SK-MEL-5 (cell line): ENCODE measurements at places on chromosomes 5 and 9.

GRCh38 chr9:127066851-127067136, 55.6 kb downstream of the ANGPTL2 start:
- DNase-seq: no peak

GRCh38 chr5:91024727-91025126, 358.4 kb downstream of the ARRDC3 start:
- no peak for DNase-seq

- no peak for DNase-seq
These were observed 11.0 kb upstream of the INSYN2B start for GRCh38 chr5:169991115-169991869.

DNA sequence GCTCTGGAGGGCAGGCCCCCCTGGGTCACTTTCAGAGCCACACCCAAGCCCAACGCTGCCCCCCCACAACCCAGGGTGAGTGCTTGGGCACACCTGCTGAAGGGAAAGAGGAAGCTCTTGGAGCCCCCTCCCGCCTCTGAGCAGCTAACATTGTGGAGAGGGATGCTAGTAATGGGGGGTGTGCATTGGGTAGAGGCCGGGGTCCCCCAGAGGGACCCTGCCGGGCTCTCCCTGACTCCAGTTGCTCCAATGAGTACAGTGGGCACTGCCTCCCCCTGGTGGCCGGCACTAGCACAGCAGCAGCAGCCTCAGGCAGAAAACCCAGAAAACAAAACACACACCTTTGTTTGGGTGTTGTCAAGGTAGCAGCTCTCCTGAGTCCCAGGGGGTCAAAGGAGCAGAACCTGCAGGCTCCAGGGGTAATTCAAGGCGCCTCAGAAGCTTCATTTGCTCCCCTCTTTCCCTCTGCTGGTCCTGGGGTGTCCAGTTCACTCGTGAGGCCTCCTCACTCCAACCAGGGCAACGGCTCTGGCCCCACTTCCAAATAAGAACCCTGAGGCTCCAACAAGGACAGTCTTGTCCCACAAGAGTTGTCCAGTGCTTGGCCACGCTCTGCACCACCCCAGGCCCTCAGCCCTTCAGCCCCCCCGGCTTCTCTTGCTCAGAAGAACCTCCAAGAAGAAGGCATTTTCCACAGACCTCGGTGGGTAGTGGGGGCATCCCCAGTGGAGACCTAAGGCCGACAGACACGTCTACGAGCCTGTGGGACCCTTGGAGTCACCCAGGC, 16.1 kb downstream of the GBGT1 start:
- DNase-seq: peak; percentile 62

DNA sequence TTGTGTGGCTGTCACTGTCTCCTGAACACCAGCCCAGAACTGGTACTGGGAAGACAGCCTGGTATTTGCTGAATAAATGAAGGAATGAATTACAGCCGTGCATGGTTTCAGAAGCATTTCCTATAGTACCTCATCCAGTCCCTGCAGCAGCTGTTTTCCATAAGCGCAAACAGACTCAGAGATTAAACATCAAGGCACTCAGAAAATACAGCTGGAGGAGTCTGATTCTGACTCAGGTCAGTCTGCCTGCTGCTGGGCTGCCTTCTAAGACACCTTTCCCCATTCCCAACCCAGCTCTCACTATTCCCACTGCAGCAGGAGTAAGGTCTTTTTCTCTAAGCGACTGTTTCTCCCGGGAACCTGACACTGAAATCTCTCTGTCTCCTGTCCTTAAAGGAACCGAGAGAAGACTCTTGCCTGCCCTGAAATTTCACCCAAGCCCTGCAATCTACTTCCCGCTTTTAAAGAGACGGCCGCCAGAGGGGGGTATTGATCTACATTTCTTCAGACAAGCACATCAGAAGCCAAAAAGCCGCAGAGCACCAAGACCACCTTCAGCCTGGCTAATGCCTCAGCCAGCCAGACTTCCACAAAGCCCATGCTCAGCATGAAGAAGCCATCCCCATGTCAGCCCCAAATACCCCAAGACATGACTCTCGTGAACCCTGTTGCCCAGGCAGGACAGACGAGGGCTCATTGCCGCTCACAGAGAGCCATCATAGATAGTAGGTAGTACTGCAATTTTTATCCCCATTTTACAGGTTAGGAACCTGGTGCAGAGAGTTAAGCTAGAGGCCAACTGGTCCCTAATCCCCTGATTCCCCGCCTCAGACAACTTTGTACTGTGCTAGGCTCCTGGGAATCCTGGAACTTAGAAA, 5.4 kb upstream of the FOXI1 start:
- DNase-seq: peak; percentile 76

DNA sequence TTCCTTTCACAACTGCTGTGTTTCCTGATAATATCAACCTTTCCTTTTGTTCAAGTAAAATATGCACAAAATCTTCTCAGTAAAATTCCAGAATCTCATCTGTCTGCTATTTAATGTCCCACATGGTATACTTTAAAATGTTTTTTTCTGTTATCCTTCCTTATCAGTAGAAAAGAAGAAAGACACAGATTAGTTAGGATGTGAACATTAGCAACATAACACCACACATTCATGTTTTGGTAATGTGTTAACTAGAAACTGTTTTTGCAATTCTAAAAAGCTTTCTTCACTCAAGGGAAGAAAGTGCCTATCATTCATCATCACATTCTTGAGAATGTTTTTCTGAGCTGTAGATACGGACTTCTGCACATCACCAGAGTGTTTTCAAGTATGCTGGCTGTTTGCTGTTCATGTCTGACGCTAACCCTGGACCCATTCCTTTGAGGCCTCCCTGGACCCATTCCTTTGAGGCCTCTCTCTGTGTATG, 10.5 kb upstream of the ARSB start:
- DNase-seq: no peak

DNA sequence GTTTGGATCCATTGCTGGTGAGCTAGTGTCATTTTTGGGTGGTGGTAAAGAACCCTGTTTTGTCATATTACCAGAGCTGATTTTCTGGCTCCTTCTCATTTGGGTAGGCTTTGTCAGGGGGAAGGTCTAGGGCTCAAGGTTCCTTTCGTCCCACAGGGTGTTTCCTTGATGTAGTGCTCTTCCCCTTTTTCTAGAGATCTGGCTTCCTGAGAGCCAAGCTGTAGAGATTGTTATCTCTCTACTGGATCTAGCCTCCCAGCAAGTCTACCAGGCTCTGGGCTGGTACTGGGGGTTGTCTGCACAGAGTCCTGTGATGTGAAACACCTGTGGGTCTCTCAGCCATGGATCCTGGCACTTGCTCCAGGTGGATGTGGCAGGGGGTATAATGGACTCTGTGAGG, 145.9 kb downstream of the HINT1 start:
- DNase-seq: no peak

- DNase-seq: no peak
These were observed 66.5 kb downstream of the GALNT12 start for GRCh38 chr9:98873951-98874371.

- DNase-seq: peak; percentile 14
These were observed 79.6 kb downstream of the TLR4 start for GRCh38 chr9:117783828-117784227.

DNA sequence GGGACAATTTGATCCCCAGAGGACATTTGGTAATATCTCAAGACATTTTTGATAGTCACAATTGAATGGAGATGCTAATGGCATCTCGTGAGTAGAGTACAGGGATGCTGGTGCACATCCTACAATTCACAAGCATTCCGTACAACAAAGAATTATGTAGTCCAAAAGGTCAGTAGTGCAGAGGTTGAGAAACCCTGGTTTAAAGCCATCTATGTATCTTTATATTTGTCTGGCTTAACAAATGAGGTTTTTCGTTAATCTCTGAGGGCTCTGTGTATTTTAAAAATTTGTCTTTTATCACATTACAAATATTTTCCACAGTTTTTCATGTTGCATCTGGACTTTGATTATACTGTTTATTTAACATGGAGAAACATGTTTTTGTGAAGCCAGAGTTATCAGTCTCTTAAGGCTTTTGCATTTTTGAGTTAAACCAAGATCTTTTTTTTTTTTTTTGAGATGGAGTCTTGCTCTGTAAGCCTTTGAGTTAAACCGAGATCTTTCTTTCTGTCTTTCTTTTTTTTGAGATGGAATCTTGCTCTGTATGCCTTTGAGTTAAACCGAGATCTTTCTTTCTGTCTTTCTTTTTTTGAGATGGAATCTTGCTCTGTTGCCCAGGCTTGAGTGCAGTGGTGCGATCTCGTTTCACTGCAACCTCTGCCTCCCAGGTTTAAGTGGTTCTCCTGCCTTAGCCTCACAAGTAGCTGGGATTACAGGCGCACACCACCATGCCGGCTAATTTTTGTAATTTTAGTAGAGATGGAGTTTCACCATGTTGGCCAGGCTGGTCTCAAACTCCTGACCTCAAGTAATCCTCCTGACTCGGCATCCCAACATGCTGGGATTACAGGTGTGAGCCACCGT, 2.8 kb downstream of the HSDL2 start:
- no peak for DNase-seq

DNA sequence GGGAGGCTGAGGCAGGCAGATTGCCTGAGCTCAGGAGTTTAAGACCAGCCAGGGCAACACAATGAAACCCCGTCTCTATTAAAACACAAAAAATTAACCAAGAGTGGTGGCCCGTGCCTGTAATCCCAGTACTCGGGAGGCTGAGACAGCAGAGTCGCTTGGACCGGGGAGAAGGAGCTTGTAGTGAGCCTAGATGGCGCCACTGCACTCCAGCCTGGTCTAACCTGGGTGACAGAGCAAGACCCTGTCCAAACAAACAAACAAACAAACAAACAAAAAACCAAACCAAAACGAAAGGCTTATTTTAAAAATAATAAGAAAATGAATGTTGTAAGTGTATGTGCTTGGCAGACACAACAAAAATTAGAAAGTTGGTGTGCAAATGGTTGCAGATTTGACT, 536.3 kb upstream of the PTPRD start:
- DNase-seq: peak; percentile 41

GRCh38 chr5:10307206-10308148, at the start of gene CMBL:
Gene CMBL, minus strand, starts transcription at chr5:10307902. Its CDS starts 17,140 bp downstream, at chr5:10290762.
- no peak for DNase-seq

DNA sequence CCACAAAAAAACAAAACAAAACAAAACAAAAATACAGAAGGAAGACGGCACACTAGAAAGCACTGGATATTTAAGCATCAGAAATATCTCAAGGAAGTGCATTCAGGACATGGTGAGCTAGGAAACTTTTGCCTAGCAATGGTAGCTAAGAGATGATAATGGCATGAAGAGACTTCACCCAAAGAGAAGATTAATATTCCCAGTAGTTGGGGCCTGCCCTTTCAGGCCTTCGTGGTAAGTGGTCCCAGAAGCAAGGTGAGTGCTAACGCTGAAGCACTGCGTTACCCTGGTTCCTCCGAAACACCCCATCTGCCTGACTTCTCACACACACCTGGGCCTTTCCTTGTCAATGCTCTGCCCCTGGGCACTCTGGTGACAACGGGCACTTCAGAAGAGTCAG, 585.2 kb downstream of the RAB3C start:
- DNase-seq: no peak
